Eye (tissue), 1 donor: ENCODE measurements at places on chromosomes 5 and 9.

DNA sequence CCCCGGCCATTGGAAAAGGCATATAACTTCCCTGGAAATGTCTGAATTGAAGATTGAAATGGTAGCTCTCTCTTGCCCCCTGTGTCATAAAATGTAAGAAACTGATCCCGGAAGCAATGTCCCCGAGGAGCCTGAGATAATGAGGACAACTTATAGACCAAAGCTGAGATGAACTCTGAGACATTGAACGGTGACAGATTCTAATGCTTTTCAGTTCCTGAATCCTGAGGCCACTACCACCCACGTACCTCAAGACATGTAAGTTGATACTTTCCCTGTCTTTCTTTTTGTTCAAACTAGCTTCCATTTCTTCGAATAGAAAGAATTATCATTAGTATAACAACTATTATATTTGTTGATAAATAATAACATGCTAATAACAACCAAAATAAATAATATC, 51.0 kb downstream of the KIF4B start:
- no peak for DNase-seq

DNA sequence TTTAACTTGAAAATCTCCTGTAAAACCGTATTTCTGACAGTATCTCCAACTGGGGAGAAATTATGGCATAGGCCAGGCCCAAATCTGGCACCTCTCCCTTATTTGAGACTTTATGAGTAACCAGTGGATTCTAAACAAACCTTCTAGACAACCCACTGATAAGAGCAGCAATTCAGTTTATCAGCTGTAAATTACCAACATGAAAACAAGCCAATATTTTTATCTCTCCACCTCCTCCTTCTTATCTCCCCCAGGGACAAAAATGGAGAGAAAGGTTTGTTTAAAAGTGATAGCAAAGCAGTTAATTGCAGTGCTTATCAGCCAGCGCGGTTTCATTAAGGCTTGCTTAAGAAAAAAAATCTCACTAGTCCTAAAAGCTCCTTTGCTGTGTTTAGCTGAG, 53.8 kb downstream of the KCNV2 start:
- DNase-seq, result no peak

GRCh38 chr5:41268894-41269293, 55.6 kb upstream of the C6 start:
- DNase-seq, result no peak

- DNase-seq, result no peak
Measured at GRCh38 chr5:95730011-95730700, 980 bp upstream of the RHOBTB3 start.
